ENCODE measurements at places on chromosomes 5 and 9.
A peak's percentile ranks its signal among the peaks of the same experiment; 100 is the strongest.

DNA sequence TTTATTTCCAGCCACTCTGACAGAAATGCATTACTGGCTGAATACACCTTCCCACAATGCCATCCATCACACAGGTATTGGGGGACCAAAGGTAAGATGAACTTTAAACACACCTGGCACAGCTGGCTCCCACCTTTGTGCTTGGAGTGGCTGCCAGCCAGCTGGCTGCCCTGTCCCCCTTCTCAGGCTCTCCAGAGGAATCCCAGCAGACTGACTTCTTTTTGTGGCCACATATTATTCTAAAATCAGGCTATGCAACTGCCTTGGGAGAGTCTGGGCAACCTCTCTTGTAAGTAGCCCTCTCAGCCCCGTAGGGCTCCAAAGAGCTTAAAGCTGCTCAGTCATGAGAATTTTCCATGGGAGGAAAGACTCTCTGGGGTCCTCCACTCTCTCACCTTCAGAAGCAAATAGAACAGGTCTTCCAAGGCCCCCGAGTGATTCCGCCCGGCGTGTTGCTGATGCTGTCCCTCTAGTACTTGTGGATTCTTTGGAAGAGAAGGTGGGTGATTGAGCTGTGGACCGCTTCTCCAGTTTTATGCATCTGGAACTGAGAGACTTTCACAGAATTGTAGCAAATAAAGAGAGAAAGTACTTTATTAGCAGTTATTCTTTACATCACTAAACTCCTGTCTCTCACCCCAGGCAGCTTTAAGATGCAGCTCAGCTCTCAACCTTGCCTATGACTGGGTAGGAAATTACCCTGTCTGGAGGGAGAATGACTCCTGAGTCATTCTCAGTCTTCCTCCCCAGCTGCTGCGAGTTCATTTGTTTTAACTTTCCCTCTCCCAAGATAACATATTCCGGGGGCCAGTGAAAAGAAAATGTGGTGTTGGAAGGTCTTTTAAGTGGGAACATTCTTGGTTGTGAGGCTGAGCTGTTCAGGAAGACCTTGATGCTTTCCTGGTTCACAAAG is 159.4 kb upstream of the PITX1 start:
- peak; percentile 59 for DNase-seq

GRCh38 chr5:160260881-160261815 is 31.8 kb downstream of the FABP6 start:
- DNase-seq, result peak; percentile 95

DNA sequence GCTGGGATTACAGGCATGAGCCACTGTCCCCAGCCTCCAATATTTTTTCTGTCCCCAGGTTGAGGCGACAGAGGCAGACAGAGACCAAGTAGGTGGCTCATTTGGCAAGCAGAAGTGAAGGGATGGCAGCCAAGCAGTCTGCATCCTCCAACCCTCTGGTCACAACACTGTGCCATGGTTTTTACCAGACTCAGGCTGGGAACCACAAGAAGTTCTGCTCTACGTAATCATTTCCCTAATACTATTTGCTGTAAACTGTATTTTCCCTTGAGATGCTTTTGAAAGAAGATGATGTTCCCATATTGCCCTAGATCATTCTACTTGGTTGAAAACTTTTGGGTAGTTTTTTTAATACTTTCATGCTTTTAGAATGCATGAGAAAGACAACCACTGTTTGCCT is 40.5 kb downstream of the PTTG1 start:
- DNase-seq, result no peak

DNA sequence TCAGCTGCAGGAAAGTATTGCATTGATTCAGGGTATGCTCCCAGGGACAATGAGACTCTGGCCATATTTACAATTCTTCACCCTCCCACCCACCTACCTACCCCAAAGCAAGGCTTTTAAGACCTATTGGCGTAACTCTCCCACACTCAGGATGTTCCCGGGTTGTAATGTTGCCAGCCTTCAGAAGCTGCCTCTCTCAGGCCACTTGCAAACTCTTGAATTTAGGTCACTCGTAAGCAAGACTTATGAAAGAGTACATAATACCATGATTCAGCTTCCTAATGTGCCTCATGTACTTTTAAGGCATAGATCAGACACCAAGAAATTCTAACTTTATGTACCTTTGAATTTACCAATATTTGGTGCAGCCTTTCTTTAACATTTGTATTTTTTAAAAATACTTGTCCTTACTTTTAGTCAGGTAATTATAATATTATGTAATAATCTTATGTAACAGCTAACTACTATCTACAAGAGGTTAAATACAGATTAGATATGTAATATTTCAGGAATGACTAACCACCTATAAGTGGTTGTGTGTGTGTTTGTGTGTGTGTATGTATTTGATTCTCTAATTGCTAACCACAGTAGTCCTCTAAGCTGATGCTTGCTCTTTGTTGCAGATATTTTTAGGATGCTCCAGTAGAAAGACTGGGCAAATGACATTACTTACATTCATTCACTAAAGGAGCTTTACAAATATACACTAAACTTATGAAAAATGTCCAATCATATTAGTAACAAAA is 630.5 kb upstream of the MEF2C start:
- DNase-seq, result no peak

DNA sequence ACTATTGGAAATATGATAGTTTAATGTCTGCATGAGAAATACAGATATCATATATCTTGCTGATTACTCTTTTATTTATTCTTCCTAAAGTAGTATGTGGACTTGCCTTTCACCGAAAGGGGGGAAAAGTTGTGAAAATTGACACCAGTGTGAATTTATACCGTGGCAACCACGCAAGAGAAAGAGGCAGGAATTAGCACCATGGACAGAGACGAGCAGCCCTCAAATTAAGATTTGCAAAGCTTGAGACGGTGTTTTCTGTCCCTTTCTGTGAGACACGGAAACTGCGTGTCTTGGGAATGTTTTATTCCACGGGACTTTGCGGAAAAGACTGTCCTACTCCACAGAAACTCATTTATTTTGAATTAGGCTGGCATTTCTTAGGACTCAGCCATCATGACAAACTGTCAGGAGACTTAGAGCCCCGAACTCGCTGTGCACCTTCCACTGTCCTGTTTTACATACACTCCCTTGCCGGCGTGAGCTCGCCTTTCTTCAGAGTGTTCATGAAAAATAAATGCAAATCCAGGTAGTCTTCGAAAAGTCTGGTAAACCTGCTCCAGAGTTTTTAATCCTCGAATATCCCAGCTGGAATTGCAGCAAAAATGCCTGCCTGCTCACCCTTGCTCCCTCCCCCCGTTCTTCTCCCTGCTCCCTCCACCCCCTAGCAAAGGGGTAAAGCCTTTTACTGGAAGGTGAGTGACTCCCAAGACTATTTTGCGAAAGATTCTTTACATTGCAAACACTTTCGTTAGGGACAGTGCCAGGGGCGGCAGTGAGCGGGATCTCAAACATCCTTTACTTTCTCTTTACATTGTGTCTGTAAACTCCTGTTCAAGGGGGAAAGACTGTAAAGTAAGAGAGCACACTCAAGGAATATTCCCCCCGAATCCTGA is 3.8 kb upstream of the ELAVL2 start:
- peak; percentile 28 for DNase-seq
